ENCODE measurements at places on chromosomes 1 and 21. TPM values are rescaled to one million over a fixed set of nuclear protein-coding genes. Genes with fewer than 3 reads are reported as not detected.

Gene S100A12
- total RNA-seq: not detected

Gene LDLRAD2
- total RNA-seq: not detected

Gene TIE1
- not detected for total RNA-seq

- no peak for DNase-seq
Observed at GRCh38 chr1:35278886-35279554, 10.5 kb downstream of the ZMYM4 start.

GRCh38 chr1:115717541-115717940 lies 51.0 kb downstream of the CASQ2 start:
- DNase-seq: peak; percentile 47

- DNase-seq: no peak
Observed at GRCh38 chr1:174480324-174480723, 32.6 kb downstream of the GPR52 start.

DNA sequence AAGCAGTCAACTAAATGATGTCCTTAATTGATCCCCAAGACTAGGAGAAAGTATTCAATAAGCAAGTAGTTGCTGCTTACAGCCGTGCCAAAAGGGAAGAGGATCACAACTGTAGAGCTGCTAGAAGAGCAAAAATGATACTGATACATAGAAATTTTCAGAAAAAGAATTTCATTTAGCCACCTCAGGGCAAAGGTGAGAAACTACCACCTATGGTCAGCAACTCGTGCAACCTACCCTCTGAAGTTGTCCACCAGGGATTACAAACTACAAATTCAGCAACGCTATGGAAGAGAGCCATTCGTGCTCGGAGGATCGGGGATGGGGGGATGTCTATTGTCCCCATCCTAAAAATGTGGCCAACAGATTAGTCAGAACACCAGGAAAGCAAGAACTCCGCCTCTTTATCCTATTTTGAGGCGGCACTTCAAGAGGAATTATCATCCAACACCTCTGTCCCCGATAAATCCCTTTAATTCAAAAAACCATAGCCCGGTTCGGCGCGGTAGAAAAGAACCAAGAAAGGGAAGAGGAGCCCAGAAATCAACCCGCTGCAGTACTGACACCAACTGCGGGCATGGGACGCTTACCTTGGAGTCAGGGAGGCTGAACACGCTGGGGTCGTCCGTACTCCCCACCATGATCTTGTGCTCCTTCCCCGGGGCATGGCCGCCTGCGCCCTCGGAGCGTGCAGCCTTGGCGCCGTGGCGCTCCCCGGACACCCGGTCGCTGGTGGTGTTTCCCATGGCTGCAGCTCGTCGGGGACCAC lies 687 bp downstream of the PRKAB2 start:
- no peak for DNase-seq

GRCh38 chr1:206738370-206739366 lies 31.9 kb upstream of the IL19 start:
- no peak for DNase-seq

- DNase-seq: no peak
Observed at GRCh38 chr1:204074274-204075138, 1.6 kb downstream of the SOX13 start.

DNA sequence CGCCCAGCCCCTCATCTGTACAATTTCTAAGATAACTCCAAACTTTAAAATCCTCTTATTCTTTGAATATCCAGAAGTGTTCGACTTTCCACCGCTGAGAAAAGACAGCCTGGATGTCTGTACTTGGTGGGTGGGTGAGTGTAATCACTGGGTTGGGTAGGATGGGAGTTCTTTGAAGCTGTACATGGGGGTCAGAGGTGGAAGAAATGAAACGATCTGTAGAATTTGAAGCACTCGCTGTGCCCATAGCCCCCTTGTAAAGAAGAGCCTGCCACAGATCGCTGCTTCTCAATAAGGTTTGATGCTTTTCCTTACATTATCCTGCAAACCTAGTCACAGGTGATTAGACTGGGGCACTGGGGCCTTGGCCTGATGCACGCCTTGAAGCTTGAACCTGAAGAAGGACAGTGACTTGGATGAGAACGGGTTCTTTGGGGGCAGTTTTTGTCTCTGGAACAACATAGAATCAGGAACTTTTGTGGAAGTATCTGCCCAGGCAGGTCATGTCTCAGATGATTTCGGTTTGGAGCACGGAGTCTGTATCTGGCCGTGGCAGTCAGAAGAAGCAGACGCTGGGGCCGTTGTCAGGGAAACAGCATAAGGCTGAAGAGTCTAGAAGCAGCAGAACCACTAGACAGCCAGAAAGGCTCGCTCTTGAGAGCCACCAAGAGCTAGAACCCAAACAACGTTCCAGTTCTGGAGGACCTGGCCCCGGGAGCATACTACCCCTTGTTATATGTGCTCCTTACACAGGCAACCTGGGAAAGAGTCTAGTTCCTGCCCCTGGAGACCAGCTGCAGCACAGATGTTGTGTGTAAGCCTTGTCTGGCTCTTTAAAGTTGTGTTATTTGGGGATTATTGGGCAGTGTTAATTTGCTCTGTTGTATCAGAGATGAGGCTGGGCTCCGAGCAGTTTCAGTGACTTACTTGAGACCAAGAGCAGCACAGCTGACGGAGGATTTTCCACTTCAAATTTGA lies 45.1 kb upstream of the SCCPDH start:
- no peak for DNase-seq

DNA sequence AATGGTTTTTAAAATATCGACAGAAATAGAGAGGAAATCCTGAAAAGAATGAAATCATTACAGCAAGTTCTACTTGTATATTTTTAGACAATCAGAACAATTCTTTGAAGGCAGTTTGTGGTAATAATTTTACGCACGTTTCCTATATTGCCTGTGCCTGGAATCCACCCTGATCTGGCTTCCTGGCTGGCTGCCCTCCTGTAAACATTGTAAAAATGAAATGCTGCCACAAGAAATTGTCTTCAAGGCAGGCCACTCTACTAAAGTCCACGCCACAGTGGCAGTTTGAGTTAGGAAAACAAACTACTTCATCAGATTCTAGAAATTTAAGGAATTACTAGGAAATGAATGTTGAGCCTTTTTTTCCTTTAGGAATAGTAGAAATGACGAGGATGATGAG lies 454.5 kb upstream of the NR5A2 start:
- no peak for DNase-seq

DNA sequence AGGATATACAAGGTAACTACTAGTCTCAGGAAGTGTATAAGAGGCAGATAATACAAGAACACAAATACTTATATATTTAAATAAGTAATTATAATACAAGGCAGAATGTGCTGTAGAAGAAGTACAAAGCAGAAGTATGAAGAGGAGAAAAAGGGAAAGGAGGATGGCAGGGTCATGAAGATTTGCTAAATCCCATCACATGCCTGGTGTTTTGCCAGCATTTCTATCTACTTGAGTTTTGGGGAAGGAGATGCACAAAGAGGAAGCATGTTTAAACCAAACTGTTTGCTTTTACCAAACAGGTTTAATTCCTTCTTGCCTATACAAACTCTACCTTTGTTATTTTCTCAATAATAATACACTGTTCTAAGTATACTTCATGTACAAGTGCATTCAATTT lies 60.9 kb upstream of the PODN start:
- no peak for DNase-seq

DNA sequence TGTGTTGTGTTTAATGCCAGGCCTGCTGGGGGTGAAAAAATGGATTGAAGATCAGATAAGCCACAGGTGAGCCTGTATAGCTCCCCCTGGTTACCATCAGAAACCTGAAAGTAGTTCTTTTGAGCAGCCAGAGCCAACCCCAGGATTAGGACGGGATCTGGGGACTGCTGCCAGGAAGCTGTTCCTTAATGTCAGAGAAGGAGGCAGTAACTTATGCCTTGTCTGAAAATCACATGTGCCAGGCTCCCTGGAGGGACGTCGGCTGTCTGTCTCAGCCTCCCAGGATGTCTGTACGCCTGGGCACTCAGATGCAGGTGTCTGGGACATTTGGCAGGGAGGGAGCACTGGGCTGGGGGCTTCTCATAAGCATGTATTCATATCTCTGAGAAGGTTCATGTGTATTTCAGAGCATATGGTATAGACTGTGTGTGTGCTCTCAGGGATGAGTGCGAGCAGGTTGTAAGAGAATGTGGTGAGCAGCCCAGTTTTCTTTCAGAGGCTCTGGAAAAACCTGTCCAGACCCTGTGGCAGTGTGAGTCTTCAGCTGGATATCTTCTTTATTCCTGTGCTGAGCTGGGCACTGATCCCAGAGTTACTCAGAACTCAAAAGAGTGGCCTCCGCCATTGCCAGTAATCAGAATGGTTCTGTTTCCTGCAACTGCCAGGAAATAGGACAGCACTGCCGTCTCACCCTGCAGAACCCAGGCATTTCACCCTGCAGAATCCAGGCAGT lies 2.8 kb downstream of the FAM43B start:
- DNase-seq: no peak

DNA sequence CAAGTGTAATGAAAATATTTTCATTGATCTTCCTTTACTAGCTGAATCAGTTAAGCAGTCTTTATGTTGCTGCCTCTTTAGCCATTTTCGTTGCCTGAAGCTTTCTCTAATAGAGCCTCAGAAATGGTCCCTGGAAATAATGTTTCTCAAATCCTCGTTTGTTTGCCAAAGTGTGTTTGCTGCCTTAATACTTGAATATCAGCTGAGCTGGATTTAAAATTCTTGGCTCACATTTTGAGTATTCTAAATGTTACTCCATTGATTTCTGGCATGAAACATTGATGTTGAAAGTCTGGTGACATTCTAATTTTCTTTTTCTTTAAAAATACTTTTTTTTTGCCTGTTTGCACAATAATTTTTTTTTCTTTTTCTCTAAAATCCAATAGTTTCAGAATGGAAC lies 84.6 kb upstream of the SERBP1 start:
- DNase-seq: no peak

DNA sequence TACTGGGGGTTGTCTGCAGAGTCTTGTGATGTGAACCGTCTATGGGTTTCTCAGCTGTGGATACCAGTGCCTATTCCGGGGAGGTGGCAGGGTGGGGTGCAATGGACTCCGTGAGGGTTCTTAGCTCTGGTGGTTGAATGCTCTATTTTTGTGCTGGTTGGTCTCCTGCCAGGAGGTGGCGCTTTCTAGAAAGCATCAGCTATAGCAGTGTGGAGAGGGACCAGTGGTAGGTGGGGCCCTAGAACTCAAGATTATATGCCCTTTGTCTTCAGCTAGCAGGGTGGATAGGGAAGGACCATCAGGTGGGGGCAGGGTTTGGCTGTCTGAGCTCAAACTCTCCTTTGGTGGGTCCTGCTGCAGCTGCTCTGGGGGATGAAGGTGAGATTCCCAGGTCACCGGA lies 127.3 kb upstream of the PLD5 start:
- peak; percentile 6 for DNase-seq

- no peak for DNase-seq
Observed at GRCh38 chr21:27817074-27817473, 850.2 kb upstream of the ADAMTS5 start.
